Memory B cell (primary cell): ENCODE measurements at places on chromosomes 12 and 14.

- DNase-seq = no peak
Observed at GRCh38 chr12:67436230-67436629, 167.1 kb downstream of the CAND1 start.

GRCh38 chr14:92759300-92759678 is 10.9 kb upstream of the LGMN start:
- no peak for DNase-seq

GRCh38 chr14:55813630-55814029 is 233.6 kb downstream of the KTN1 start:
- no peak for DNase-seq

- DNase-seq = no peak
Observed at GRCh38 chr14:26765301-26765700, 167.5 kb upstream of the NOVA1 start.

GRCh38 chr12:57242691-57243454 is 8.1 kb downstream of the STAC3 start:
- peak; percentile 91 for DNase-seq

- DNase-seq = no peak
Observed at GRCh38 chr12:45622210-45622937, 107.1 kb upstream of the ARID2 start.

GRCh38 chr12:91972896-91973295 is 172.8 kb downstream of the BTG1 start:
- DNase-seq = no peak
